ENCODE measurements at places on chromosomes 6 and 20. TPM values are rescaled to one million over a fixed set of nuclear protein-coding genes. Genes with fewer than 3 reads are reported as not detected.

The STX7 gene
- polyA plus RNA-seq: 30.7 TPM

The CD40 gene
- 21.1 TPM for polyA plus RNA-seq

The DEF6 gene
- polyA plus RNA-seq: 4.2 TPM

The CNR1 gene
- polyA plus RNA-seq: 1.1 TPM

The TFAP2C gene
- polyA plus RNA-seq: 0.70 TPM

The CFAP61 gene
- not detected for polyA plus RNA-seq

The CDH26 gene
- 0.45 TPM for polyA plus RNA-seq

The LIN28B gene
- polyA plus RNA-seq: not detected

The STMND1 gene
- polyA plus RNA-seq: not detected

The MUC21 gene
- polyA plus RNA-seq: 0.05 TPM

The HRH3 gene
- polyA plus RNA-seq: 0.10 TPM

The SMIM8 gene
- polyA plus RNA-seq: 2.3 TPM

The ADGB gene
- not detected for polyA plus RNA-seq

The IL17F gene
- not detected for polyA plus RNA-seq

The THEMIS gene
- 0.25 TPM for polyA plus RNA-seq

The OPRL1 gene
- polyA plus RNA-seq: 1.1 TPM

The SPDEF gene
- polyA plus RNA-seq: 0.45 TPM

The DDO gene
- 2.4 TPM for polyA plus RNA-seq

The BPIFB4 gene
- polyA plus RNA-seq: not detected

The KCNG1 gene
- polyA plus RNA-seq: 1.6 TPM

The GABRR1 gene
- not detected for polyA plus RNA-seq

The LY6G6C gene
- not detected for polyA plus RNA-seq

The SYCP2 gene
- polyA plus RNA-seq: 8.1 TPM

The BACH2 gene
- 0.53 TPM for polyA plus RNA-seq

The IMPG1 gene
- polyA plus RNA-seq: not detected

The CALHM4 gene
- not detected for polyA plus RNA-seq

The SYCP2L gene
- 0.22 TPM for polyA plus RNA-seq

The C6orf58 gene
- not detected for polyA plus RNA-seq

The HCK gene
- polyA plus RNA-seq: 2.9 TPM

The TULP1 gene
- polyA plus RNA-seq: 0.13 TPM

The ID1 gene
- 82.2 TPM for polyA plus RNA-seq

The MANEA gene
- polyA plus RNA-seq: 9.3 TPM

The ZNF341 gene
- polyA plus RNA-seq: 2.0 TPM

The CST4 gene
- not detected for polyA plus RNA-seq

The BAG2 gene
- polyA plus RNA-seq: 1.0 TPM

The ZNF391 gene
- polyA plus RNA-seq: 1.5 TPM

The ADGRB3 gene
- 0.08 TPM for polyA plus RNA-seq

The DNAH8 gene
- not detected for polyA plus RNA-seq

The LAMP5 gene
- polyA plus RNA-seq: 0.06 TPM

The TAP1 gene
- polyA plus RNA-seq: 29.6 TPM

The SPATA25 gene
- 2.7 TPM for polyA plus RNA-seq

All from adipose tissue (tissue), 3 donors.